ENCODE measurements at places on chromosomes 11 and 22.

DNA sequence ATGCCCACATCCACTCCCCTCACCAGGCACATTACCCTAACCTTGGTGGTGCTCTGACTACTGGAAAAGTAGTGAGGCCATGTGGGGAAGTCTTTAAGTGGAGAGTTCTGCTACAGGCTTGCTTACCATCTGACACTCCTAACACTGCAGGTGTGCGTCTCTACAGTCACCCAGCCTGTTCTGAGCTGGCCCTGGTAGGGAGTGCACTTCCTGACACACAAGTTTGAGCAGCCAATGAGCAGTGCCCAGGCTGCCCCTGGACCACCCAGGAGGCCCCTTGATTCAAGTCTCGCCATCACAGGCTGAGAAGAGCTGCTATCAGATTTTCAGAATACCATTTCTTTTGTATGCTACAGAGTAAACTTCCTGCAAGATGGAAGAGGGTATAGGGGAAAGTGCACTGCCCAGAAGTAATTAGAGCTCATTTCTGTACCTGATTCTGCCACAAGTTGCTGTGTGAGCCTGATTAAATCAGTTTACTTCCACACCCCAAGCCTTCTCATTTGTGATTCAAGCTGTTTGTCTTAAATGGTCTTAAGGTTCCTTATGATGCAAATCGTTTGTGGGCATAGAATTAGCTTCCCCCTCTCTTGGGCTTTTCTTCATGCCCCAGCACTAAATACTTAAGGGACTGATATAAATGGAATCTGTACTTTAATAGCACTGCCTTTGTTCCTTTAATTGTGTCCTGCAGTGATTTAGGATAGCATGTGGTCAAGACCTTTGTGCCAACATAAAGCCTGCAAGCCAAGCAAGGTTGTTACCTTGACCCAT, 22.2 kb downstream of the OPCML start:
- DNase-seq, result no peak

- no peak for DNase-seq
These were observed 79.3 kb upstream of the SORL1 start for GRCh38 chr11:121372671-121373429.

- DNase-seq, result no peak
These were observed 133.9 kb upstream of the UBASH3B start for GRCh38 chr11:122521626-122522025.

- no peak for DNase-seq
These were observed 56.4 kb upstream of the SYN3 start for GRCh38 chr22:33114565-33114964.

Data from NCI-H510A (cell line).